ENCODE measurements at places on chromosomes 5 and 9.
A peak's percentile ranks its signal among the peaks of the same experiment; 100 is the strongest.

DNA sequence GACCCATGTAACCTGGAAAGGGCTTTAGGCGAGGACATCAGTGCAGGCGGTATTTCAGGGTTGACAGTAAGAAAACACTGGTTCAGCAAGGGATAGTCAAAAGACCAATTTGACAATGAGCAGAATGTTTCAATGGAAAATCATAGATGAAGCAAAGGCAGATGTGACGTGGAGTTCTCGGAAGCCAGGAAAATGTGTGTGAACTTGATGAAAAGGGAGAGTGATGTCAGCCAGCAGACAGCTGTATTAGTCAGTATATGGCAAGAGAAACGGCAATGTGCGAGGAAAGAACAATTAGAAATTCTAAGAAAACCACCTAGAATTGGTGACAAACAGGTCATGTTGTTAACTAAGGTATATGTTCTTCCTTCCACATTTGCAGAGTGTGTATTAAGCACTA lies 503.9 kb upstream of the DAB2 start:
- DNase-seq = no peak

GRCh38 chr5:138541511-138542179 lies 1.4 kb downstream of the ETF1 start:
- DNase-seq = no peak

DNA sequence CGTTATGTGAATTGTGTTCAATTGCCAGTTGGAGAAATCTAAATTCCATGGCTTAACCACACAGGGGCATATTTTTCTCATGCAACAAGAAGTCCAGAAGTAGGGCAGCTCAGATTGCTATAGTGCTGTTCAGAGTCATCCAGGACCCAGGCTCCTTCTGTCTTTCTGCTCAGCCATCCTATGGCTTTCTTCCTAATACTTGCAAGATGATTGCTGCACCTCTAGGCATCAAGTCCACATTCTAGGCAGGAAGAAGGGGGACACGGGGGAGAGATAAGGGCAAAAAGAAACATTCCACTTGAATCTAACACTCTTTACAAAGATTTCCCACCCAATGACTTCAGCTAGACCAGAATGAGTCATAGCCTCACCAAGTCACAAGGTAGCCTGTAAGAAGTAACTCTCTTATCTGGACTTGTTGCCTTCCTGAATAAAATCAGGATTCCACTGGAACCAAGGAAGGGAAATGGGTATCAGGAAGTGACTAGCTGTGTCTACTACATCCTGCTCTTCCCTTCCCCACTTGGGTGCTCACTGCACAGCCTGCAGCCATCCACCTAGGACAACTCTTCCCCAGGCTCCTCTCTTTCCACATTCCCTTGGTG lies 5.3 kb downstream of the ERAP2 start:
- no peak for DNase-seq

- DNase-seq = no peak
Observed at GRCh38 chr9:120683150-120683549, 31.1 kb downstream of the MEGF9 start.

DNA sequence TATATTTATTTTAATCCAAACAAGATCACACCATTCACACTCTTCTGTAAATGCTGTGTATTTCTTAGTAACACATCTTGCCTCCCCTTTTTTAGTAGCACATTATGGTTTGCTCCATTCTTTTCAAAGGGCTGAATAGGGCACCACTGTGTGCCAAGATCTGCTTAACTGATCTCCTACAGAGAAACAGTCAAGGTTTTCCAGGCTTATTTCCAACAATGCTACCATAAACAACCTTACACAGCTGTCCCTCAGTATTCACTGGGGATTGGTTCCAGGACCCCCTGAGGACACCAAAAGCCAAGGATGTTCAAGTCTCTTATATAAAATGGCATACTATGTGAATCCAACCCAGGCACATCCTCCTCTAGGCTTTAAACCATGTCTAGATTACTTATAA lies 16.5 kb downstream of the GOLM1 start:
- DNase-seq = no peak

- DNase-seq = peak; percentile 92
Observed at GRCh38 chr9:97803167-97804058, 49.6 kb upstream of the FOXE1 start.

GRCh38 chr5:59356813-59357380 lies 536.6 kb downstream of the PDE4D start:
- no peak for DNase-seq

GRCh38 chr9:75429531-75430475 lies 341.5 kb downstream of the OSTF1 start:
- DNase-seq = no peak

GRCh38 chr9:135617991-135618411 lies 21.3 kb downstream of the GLT6D1 start:
- no peak for DNase-seq

GRCh38 chr9:2157277-2158110 lies 142.3 kb downstream of the SMARCA2 start:
- DNase-seq = peak; percentile 18

DNA sequence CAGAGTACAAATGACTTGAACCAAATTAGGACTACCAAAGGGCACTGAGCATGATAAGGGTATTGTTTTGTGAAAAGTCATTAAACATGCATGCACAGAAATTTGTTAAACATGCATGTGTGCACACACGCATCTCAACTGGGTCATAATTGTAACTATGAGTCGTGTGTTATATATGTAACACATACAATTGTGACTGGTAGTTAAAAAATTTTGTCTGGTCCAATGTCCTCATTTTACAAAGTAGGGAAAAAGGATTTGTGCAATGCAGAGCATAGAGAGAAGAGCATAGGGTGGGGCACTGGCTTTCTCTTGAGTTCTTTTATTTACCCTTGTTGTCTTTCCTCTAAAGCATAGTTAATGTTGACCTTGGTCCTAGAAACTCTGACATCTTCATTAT lies 19.3 kb upstream of the IGFBPL1 start:
- no peak for DNase-seq

GRCh38 chr5:53970475-53970874 lies 339.9 kb downstream of the ARL15 start:
- no peak for DNase-seq

GRCh38 chr5:146878476-146879172 lies at the start of gene PPP2R2B:
Gene PPP2R2B (minus strand): TSS chr5:146878757.
- DNase-seq = peak; percentile 13

All from GM10248 (cell line).